ENCODE measurements at places on chromosomes 11 and 22. TPM values are rescaled to one million over a fixed set of nuclear protein-coding genes. Genes with fewer than 3 reads are reported as not detected.

Gene SDF2L1
- total RNA-seq, result 36.0 TPM

Gene SYNGR1
- total RNA-seq, result 13.2 TPM

Gene CTSC
- total RNA-seq, result 359 TPM

DNA sequence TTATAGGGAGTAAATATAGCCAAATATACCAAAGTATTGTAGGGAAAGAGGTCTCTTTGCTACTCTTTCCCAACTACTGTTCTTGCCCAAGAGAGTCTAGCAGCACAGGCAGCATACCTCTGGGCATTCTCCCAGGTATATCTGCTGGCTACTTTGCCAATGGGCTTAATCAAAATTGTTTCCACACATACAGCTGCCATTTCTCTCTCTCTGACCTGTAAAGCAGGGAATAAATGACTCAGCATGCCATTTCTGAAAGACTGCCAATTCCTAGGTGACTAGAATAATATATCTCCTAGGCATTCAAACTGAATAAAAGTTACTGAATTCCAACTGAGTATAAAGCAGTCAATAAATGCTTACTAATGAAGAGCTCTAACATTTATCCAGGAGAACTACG, 44.6 kb downstream of the RDX start:
- no peak for DNase-seq

DNA sequence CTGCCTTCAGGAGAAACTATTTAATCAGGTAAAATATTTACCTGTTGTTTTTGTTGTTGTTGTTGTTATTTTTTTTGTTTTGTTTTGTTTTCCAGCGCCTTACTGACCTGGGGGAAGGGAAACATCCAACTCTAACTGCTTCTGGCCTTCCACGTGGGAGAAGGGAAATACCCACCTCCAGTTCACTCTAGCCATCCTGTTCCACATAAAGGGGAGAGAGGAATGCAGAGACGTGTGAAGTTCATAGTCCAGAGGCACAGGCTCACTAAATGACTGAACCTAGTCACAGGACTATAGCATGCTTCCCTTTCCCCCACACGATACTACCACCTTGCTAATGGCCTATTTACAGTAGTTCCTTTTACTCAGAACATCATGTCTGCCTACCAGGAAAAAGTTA, 72.4 kb upstream of the VSTM5 start:
- DNase-seq, result no peak

GRCh38 chr11:69333149-69333710, 39.3 kb downstream of the MYEOV start:
- no peak for DNase-seq
